ENCODE measurements at places on chromosomes 7 and 10.

GRCh38 chr7:7883394-7883793 lies 85.2 kb upstream of the GLCCI1 start:
- no peak for DNase-seq

GRCh38 chr10:48439581-48440041 lies 133.1 kb downstream of the MAPK8 start:
- DNase-seq = no peak

- DNase-seq = no peak
Measured at GRCh38 chr10:1468811-1469210, 268.5 kb downstream of the ADARB2 start.

DNA sequence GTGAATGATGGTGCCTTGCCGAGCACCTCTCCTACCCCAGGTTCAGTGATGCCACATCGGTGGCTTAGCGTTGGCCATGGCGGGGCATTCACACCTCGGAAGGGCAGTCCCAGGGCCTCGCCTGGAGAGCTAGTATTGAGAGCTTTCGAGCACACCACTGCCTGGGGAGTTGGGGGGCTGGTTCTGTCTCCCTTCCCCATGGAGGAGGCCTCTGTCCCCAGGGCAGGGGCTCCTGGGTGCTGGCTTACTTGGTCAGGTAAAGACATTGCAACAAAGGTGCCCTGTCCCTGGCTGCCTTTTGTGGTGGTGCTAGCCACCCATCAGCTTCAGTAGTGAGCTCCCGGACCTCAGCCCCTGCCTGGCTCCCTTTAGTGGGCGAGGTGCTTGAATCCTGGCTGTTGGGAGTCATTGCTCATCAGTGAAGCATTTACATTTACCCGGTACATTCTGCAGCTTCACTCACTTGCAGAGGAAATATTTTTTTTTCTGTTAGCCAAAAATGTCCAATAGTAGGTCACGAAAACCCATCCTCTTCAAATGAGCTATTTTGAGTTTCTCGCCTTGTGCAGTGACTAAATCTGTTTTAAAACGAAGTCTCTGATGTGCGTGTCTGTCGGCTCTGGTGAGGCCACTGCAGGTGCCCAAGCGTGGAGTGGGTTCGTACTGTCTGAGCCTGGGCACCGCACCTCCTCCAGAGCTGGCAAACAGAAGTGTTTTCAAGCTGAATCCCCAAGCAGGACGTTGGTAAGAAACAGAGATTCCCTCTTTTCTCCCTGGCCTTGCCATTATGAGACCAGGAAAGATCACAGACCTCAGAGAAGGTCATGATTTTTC lies 95.5 kb downstream of the INPP5A start:
- no peak for DNase-seq

DNA sequence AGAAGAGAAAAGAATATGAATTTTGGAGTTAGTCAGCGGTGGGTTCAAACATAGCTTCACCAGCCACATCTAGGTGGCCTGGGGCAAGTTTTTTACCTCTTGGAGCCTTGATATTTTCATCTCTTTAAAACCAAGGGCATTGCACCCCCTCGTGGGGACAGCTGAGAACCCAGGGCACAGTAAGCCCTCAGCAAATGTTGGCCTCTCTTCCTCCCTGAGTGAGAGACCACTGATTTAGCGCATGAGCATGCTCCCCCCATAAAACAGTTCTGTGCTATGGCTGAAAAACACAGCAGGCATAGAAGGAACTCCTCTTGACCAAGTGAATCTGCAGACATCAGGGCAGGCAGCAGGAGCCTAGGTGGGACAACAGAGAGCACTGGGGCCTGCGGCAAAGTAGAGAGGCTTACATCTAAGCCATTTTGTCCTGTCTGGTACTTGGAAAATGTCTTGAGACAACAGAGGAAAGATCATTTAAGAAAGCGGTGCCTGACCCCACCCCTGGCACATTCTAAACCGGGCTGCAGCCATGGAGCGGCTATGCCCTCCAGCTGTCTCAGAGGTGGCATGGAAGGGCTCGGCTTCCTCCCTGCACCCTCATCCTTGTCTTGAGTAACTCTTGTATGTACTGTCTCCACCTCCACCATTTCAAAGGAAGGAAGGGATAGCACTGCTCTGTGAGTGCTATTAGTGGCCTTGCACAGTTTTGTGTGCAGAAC lies 94.7 kb downstream of the ARHGAP22 start:
- DNase-seq = no peak

DNA sequence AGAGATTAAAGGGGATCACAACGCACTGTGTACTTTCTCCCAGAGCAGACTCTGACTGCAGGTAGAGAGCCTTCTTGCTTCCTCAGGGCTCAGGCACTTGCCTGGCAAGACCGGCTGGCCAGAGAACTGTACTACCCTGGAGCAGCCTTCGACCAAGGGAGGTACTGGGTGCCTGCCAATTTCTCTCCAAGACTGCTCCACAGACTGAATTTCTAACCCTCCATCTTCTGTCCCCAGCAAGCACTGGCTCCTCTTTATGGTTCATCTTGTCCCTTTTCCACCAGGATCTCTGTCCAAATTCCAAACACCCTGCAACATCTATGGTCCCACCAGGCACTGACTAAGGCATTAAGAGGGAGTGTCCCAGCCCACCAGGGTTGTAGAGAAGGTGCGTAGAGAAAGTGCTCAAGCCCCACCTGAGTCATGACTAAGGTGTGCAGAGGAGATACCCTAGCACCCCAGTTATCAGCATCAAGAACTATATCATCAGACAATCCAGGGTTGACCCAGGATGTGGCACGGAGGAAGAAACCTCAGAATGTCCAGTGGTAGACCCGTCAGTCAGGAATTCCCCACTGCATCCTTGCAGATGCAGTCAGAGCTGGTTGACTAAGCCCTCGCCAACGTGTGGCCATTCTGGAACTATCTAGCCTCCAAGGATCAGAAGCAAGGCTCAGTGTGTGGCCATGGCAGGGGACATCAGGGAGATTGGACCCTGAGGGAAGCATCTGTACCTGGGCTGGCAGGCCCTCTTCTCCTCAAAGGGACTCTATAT lies 60.9 kb upstream of the CAMK2B start:
- DNase-seq = no peak

GRCh38 chr7:101893341-101894082 lies 76.1 kb downstream of the CUX1 start:
- DNase-seq = no peak

GRCh38 chr7:107959527-107959898 lies 43.4 kb downstream of the LAMB1 start:
- DNase-seq = no peak

DNA sequence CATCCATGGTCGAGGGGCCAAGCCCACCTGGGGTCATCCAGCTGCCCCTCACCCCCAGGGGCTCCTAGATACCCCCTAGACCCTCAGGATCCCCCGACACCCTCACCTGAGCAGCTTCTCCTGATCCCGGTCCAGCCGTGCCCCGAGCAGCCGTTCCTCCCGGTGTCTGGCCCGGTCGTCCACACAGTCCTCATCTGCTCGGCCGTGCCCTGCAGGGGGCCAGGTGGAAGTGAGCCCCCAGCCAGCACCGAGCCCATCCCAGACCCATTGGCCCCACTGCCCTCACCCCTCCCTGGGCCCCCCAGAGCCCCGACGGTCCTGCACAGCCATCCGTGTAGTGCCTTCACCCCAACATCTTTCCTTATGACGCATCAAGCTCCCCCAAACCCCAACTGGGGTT lies 45.8 kb downstream of the TNRC18 start:
- no peak for DNase-seq

DNA sequence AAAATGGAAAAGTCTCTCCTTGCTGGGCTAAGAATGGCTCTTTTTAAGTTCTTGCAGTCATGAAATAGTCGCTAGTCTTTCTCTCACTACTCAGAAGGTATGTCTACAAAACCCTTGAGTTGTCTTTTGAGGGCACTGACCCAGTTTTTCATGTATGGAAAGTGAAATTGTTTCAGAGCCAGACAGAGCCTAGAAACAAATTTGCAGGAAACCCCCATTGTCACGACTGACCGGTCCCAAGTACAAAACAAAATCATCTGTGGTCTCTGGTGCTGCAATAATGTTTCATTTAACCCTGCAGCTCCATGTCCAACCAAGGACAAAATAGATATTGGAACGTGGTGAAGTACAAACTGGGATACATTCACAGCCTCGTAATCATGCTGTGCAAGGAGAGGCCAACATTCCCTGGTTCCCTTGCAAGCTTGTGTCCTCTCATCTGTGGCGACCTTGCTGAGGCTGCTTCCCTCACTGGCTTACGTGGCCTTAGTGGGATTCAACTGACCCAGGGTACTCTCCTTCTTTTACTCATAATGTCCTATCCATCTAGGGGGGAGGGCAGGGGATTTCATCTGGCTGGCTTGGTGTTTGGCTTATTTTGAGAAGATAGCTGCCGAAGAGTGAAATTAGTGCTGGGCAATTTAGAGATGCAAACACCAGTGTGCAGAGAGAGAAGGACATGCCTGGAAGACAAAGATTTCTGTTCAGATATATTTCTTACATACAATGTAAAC lies 172.5 kb downstream of the IPMK start:
- no peak for DNase-seq

DNA sequence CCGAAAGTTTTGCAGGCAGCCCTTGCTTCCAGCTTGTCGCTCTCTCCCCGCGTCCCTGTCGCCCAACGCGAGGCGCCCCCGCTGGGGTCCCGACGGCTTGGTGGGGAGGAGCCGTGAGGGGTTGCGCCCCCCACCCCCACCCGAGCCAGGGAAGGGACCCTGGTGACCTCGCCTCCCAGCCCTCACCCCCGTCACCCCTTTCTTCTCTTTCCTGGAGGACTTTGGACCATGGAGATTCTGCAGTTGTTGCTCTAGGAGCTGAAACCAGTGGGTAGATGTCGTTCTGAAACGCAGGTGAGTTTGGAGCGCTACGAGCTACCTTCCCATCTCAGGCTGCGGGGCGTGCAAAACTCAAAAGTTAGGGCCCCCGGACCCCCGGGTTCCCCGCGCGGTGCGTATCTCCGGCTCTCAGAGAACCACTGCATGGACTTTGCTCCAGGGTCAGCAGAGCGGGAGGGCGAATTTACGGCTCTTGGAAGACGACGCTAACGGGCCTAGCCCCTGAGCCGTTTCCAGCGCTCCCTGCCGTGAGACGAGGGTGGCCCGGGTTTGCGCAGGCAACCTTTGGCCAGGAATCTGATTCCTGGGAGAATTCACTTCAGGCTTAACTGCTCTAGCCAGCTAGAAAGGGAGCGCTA lies 684 bp upstream of the ATXN7L1 start:
- no peak for DNase-seq

GRCh38 chr7:152756116-152756515 lies 3.4 kb upstream of the ACTR3B start:
- DNase-seq = no peak

- DNase-seq = no peak
Measured at GRCh38 chr10:128018691-128019090, 107.5 kb downstream of the MKI67 start.

DNA sequence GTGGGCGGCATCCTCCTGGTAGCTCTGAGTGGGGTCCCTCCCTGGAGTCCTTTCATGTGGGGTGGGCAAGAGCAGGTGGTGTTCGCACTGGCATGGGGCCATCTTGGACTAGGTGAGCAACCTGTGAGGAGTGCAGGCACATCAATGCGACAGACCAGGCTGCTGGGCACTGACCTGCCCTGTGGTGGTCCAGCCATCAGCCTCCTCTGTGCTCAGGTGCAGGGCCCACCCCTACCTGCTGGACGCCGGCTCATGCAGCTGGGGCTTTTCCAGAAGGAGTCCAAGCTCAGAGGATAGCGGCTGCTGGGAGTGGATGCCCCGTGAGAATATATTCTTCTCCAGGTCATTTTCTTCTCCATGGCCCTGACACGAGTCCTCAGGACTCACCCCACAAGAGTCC lies 424.4 kb downstream of the GLRX3 start:
- DNase-seq = no peak

GRCh38 chr7:46123-46829 lies 146.1 kb upstream of the FAM20C start:
- DNase-seq = no peak

DNA sequence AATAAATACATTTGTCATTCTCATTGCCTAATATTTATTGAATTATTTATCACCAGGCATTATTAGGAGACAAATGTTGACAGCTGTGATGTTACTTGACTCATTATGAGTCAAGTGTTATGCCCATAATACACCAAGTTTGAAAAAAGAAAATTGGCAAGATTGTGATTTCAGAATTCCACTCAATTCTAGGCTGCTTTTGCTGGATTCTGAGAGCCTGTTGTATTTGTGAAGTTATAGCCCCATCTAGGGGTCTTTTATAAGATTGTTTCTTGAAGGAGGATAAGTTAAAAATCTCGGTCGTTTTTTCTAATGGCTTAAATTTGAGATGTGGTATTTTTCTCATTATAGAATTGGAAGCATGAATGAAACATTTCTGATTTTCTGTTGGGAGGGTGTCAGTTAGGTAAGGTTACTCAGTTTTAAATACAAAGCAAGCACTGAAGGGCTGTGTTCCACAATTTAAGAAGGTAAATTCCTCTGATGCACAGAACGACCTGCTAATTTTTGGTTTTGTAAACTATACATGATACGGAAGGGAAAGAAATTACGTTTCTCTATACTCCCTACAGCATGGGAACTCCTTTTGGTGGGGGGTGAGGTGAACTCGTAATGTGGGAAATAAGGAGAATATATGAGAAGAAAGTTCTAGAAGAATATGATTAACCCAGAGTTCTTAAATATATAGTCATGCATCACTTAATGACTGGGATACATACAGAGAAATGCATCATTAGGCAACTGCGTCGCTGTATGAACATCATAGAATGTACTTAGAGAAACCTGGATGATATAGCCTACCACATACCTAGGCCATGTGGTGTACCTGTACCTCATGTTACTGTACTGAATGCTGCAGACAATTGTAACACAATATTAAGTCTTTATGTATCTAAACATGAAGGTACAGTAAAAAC lies 2.6 kb downstream of the STK31 start:
- DNase-seq = no peak

DNA sequence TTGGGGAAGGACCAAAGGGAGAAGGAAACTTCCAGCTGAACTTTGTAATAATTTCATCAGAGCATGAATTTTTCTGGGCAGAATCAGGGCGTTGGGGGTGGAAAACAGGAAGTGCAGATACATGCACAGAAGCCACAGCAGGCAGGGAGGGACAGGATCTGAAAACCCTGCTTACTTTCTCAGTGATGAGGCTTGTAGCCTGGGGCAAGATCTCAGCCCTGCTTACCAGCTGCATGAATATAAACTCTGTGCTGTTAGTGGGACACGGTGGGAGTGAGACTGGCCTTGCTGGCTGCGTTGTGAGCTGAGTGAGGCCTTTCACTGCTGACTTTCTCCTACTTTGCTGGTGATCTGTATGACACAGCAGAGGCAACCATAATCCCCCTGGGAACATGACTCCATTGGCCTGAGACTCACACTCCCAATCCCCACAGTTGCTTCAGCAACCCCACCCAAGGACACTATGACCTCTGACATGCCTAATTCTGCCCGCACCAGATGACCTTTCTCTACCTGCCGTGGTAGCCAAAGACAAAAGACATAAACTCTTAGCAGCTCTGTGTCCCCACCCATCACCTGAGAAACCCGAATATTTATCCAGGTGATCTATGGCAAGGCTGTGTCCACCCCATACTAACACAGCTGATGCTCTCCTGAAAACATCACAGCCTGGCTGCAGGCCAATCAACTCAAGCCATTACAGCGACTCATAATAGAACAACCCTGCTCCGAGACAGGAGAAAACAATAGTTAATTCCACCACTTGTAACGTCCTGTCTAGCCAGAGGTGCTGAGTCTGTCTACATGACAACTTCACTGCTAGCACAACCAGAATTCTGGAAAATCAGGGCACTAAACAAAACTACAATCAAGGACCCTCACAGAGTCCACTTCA lies 190.7 kb upstream of the CHRM2 start:
- DNase-seq = no peak
